EL (cell line): ENCODE measurements at places on chromosomes 2 and 18.

- DNase-seq, result no peak
Observed at GRCh38 chr2:231270221-231271114, 72.0 kb downstream of the ARMC9 start.

- DNase-seq, result no peak
Observed at GRCh38 chr2:72146347-72147302, 1.0 kb downstream of the CYP26B1 start.

- no peak for DNase-seq
Observed at GRCh38 chr18:43793910-43794309, 516.6 kb upstream of the SYT4 start.

- DNase-seq, result no peak
Observed at GRCh38 chr2:181152701-181153100, 172.3 kb downstream of the UBE2E3 start.

DNA sequence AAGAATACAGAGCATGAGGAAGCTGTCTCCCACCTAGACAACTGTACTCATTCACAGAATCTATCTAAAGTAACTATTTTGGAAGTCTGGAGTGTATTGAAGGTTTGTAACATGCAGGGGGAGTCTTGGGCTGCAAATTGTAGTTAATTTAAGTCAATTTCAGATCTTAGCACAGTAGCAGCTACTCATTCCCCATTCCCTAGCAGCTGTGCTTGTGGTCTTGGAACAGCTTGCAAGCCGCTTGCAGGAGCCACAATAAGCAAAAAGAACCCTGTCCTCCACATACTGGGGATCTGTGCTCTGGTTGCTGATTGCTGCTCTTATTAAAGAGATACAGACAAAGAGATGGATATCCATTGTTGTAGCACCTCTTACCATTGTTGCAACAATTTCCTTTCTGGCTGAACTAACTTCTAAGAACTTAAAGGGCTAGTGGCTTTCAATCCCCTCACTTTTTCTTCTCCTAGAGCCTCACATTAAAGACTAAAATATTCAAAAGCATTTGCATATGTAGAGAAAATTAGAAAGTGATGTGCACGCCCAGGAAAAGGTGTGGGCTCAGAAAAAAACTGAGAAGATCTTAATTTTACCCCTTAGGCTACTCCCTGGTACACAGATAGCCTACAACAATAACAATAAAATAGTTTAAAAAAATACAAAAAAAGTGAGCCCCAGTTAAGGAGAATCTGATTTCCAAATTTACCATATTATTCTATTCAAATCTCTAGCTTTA lies 1775.1 kb upstream of the PIK3C3 start:
- no peak for DNase-seq

DNA sequence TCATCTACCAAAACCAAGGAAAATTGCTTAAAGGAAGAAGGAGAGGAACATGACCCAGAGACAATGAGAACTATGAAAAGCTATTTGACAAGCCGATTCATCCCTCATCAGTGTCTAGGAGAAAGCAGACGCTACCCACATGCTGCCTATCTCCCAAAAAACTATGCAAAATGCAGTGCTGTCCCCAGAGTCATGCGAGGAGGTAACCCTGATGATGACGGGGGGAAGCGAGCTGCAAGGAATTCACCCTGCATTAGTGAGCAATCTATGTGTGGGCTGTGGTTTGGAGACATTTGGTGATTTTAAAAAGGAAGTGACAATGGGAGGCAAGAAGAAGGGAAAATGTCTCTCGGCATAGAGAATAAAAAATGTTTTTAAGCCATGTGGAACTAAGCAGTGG lies 472.7 kb downstream of the CMPK2 start:
- no peak for DNase-seq

DNA sequence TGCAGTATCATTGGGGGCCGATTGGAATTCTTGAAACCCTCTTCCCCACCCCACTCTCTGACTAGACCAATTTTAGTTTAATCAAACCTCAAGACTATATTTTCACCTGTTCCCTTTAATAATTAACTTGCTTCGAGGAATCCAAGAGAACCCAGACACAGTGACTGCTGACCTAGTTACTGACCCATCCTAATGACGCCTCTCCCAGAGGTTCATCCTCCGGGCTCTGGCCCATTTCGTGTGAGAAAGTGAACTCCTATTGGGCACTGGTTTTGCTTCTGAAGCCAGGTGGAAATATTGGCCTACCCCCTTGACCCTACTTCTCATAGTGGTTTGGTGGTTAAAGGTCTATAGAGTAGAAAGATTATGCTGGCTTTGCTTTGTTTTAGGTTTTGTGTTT lies 39.9 kb downstream of the RPL37A start:
- DNase-seq, result no peak

GRCh38 chr2:27804146-27804545 lies 32.6 kb downstream of the MRPL33 start:
- DNase-seq, result peak; percentile 22

DNA sequence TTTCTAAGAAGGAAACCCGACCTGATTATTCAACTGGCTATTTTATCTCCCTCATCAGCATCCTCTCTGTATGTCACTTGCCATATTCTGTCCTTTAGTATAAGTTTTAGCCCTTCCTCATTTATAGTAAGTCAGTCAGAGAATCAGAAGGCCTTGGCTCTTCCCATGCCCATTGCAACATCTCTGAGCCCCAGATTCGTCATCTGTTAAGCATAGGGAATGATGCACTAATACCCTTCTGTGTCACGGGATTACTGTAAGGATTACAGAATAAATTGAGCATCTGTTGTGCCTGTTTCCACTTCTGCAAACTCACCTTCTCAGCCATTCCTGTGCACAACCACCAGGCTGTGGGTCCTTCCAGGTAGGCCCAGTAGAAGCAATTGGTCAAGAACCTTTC lies 258.1 kb upstream of the RAB12 start:
- no peak for DNase-seq

GRCh38 chr2:88835726-88836125 lies 144.3 kb downstream of the RPIA start:
- no peak for DNase-seq

DNA sequence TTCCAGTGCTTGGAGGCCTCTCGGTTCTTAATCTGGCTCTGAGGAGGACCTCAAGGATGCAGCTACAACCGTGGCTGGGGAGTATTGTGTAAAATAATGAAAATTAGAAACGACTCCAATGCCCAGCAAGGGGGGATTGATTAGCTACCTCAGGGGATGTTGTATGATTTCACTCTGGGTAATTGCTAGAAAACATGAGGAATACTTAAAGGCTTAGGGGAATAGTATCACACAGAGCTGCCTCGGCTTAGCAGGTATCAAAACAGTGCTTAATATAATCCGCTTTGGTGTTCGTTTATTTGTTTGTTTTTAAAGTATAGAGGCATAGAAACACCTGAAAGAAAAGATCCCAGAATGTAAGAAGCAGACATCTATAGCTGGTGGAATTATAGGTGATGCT lies 102.5 kb downstream of the INHBB start:
- no peak for DNase-seq

GRCh38 chr2:201685156-201685555 lies 13.3 kb downstream of the MPP4 start:
- no peak for DNase-seq

DNA sequence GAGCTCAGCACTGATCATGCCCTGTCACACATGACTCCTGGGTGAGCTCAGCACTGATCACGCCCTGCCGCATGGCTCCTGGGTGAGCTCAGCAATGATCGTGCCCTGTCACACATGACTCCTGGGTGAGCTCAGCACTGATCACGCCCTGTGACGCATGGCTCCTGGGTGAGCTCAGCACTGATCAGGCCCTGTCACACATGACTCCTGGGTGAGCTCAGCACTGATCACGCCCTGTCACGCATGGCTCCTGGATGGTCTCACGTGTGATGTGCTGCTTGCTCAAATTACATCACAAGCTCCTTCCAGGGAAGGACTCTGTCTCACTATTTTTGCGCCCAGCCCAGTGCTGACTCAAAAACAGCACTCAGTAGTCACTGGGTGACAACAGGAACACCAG lies 258.0 kb downstream of the HDAC4 start:
- DNase-seq, result no peak

GRCh38 chr2:177680866-177681712 lies 288.5 kb downstream of the AGPS start:
- no peak for DNase-seq

- no peak for DNase-seq
Observed at GRCh38 chr2:74387346-74387745, 7.2 kb upstream of the DCTN1 start.

DNA sequence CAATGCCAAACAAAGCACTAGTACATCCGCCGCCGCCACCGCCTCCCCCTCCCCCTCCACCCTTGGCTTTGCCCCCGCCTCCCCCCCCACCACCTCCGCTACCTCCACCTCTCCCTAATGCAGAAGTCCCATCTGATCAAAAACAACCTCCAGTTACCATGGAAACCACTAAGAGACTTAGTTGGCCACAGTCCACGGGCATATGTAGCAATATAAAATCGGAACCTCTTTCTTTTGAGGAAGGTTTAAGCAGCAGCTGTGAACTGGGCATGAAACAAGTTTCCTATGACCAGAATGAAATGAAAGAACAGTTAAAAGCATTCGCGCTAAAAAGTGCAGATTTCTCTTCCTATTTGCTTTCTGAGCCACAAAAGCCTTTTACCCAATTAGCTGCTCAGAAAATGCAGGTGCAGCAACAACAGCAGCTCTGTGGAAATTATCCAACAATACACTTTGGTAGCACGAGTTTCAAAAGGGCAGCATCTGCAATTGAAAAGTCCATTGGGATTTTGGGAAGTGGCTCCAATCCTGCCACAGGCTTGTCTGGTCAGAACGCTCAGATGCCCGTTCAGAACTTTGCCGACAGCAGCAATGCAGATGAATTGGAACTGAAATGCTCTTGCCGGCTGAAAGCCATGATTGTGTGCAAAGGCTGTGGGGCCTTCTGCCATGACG lies 168.0 kb downstream of the ASXL3 start:
- DNase-seq, result no peak

DNA sequence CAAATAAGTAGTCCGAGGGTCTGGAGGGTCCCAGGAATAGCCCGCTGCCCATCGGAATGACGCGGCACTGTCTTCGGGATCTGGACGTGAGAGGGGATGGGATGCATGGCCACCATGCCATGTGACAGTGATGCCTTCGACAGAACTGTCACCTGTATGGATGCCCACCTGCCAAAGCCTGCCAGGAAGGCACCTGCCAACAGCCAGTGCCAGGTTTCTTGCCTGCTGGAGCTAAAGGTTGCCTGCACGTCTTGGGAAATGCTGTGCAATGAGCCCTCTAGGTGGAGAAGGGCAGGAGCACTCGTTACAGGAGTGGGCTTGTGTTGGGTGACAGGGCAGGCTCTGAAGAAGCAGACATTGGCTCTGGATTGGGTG lies 20.5 kb downstream of the GPR35 start:
- no peak for DNase-seq

DNA sequence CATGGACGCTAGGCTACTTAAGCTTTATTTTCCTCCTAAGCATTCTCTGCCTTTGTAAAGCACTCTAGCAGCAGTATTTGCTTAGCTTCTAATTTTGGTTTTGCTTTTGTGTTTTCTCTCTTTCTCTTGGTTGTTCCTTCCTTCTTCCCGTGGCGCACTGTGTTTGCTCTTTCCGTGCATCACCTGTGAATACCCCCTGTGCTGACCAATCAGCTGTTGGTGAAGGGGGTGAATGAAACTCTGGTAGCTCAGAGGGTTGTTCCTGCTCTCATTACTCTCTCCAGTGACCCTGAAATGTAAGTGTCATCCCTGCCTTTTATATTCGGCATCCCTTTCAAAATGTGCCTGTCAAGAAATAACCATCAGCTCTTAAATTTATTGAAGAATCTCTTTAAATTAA lies 45.5 kb upstream of the TNFRSF11A start:
- no peak for DNase-seq

DNA sequence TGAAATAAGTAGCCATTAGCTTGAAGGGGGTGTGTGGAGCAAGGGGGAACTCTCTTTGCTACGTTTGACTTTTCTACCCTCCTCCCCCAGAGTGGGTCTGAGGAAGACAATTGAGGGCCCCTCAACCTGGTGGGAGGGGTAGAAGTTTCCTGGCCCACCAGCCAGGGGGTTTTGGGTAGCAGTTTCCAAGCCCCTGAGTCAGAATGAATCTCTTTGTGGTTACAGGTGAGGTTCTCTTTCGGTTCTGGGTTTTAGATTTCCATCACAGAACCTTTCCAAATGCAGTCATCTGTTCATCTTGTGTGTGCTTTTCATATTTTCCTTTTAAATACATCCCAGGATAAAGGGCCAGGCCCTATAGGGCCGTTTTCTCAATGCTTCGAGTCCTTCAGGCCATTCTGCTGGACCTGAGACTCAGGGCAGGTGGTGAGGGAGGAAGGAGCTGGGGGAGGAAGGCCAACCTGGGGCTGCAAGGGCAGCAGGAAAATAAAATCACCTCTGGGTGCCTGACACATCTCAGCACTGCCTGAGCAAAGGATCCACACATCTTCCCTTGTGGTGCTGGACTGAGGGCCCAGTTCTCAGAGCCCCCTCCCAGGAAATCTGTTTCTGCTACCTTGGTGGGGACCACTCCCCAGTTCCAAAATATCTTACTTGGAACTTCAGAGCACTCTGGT lies 4.7 kb downstream of the LBH start:
- no peak for DNase-seq

- peak; percentile 53 for DNase-seq
Observed at GRCh38 chr2:207260947-207261346, 95.2 kb upstream of the KLF7 start.

DNA sequence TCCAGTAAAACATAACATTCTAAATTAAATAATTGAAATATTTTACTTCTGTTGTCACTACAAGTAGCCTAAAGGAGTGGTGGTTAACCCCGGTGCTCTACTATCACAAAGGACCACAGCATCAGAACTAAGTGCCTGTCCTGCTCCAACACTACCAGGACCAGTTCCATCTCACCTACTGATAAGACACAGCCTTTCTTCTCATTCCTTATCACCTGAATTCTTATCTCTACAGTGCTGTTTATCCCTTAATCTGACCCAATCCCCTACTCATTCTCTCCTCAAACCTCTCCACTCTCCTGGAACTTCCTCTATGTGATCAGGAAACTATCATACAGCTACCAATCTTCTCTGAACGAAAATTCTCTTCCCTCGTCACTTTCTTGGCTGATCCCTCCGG lies 80.2 kb downstream of the ITSN2 start:
- DNase-seq, result no peak

GRCh38 chr2:140442319-140442718 lies 1662.1 kb upstream of the NXPH2 start:
- DNase-seq, result no peak

- DNase-seq, result no peak
Observed at GRCh38 chr2:43333656-43334144, 107.3 kb upstream of the ZFP36L2 start.

DNA sequence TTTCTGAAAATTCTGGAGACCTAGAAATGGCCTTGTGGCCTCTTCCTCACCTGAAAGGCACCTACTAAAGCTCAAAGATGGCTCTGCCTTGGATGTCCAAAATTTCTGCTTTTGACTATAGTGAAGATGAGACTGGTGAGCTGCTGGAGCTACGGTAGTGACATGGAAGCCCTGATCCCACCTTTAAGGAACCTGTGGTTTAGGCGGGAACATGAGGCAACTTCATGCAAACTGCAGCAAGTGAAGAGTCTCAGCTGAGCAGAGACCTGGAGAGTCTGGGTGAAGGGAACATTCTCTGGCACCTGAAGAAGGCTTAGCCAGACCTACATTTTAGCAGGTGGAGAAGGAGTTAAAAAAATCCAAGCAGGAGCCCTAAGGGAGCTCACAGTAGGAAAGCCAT lies 40.0 kb downstream of the GORASP2 start:
- no peak for DNase-seq
